ENCODE measurements at places on chromosomes 12 and 14. TPM values are rescaled to one million over a fixed set of nuclear protein-coding genes. Genes with fewer than 3 reads are reported as not detected.

DNA sequence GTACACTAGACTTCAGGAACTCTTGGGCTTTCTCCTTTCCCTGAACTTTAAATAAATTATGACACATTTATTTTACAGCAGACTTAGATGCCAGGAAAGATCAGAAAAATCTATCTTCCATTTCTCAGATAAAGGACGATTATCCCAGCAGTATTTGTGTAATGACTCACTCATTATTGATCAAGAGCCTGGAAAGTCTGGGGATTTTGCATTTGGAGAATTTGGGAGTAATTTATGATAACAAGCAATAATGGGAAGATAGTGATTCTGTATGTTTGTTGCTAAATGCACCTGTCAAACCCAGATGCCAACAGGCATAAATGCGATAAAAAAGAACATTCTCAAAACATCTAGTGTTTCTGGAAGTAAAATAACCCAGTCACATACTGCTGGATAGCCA is 480.2 kb upstream of the ATP2B1 start:
- DNase-seq = no peak

- DNase-seq = no peak
Observed at GRCh38 chr14:52318062-52318461, 4.0 kb downstream of the PTGER2 start.

- no peak for DNase-seq
Observed at GRCh38 chr14:61409782-61410181, 88.4 kb downstream of the PRKCH start.

DNA sequence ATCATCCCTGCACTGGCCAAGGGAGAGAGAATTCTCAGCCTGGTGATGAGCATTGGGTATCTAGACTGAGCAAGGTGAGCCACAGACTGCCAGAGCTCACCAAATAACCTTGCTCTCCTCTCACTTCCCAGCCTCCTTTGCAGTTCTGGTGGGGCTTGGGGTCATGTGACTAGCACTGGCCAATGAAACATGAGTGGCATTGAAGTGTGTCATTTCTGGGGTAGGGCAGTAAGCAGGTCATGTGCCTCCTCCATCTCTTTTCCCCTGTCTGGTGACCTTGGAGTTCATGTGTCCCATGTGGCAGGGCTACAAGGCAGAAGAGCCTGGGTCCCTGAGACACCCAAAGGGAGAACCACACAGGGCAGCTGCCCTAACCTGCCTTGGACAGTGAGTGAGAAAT is 3.6 kb upstream of the KRT72 start:
- no peak for DNase-seq

GRCh38 chr12:13691598-13691997 is 289.8 kb downstream of the GRIN2B start:
- DNase-seq = no peak

- peak; percentile 60 for DNase-seq
Observed at GRCh38 chr14:96567289-96567899, 65.2 kb downstream of the PAPOLA start.

GRCh38 chr12:80935111-80935510 is 2.6 kb downstream of the LIN7A start:
- DNase-seq = no peak

DNA sequence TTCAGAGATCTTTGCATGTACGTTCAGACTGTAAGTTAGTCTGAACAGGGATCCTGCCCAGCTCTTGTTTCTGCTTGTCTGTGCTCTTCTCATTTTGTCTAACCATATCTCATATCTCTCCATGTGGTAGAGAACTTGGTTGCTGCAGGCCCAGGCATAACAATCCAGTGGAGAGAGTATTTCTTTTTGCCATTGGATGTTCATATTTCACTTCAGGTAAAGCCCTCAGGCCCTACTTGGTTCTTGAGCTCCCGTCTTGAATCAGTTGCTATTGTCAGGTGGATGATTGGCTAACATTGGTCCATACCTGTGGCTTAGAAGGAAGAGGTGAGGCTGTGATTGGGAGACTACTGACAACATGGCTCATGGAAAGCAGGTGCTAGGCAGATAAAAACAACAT is 357.7 kb upstream of the FLRT2 start:
- DNase-seq = no peak

GRCh38 chr12:68932128-68932960 is 627 bp downstream of the CPM start:
- DNase-seq = no peak

DNA sequence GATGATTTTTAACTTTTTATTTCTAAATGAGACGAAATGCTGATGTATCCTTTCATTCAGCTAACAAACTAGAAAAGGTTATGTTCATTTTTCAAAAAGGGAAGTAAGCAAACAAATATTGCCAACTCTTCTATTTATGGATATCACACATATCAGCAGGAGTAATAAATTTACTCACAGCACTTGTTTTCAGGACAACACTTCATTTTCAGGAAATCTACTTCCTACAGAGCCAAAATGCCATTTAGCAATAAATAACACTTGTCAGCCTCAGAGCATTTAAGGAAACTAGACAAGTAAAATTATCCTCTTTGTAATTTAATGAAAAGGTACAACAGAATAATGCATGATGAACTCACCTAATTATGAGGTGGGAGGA is 139.6 kb downstream of the HMGA2 start:
- no peak for DNase-seq

DNA sequence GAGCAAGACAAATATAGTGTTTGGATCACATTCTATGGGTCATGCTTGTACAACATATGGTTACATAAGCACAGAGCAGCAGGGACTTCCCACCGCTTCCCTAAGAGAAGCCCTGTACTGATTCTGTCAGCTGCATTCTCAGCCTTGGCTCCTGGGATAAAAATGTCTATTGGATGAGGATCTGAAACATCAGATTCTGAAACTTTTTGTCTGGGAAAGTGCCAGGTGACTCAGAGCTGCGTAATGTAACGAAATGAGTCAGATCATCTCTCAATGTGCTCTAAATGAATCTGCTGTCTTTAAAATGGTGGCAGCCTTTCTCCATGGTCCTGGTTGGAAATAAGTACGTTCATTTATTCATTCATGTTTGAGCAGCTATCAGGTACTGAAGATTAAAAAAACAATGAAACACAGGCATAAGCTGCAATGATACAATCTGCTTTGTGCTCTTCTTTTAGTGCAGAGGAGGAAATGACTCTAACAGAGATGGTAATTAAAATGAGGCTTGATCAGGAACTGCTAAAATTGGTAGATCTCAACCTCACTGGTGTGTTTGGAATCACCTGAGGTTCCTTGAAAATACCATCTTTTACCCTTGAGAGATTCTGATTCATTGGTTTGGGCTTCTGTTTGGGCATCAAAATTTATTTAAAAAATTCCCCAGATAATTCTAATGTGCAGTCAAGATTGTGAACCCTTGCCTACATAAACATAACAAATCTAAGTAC is 99.1 kb upstream of the NAP1L1 start:
- peak; percentile 76 for DNase-seq

DNA sequence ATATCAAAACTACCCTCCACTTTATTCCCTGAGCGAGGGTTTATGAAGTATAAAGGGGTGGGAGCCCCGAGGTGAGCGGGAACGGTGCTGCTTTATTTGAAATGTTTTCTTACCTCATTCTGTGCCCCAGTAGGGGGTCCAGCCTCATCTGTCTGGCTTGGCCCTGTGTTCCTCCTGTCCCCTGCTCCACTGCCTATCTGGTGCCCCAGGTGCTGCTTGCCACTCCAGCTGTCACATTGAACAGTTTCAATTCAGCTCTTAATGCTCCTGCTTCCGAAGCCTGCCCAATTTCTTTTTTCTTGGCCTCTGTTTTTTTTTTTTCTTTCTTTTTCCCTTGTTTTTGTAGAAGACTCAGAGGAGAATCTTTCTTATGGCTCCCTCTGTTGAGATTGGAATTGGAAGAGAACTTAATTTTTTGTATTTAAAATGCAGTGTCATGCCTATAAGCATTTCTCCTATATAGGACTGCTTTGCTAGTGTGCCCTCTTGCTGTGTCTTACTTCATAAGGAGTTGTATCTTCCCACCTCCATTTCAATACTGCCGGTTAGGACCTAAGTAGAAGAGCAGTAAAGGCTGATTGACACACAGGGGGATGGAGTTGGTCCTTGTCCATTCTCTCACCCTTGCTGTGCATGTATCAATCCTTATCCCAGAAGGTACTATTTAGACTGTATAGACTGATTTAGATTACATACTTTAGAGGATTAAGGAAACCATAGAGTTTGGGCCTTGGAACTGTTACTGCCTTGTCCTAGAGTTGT is 2.3 kb downstream of the ATXN7L3B start:
- DNase-seq = peak; percentile 4

- no peak for DNase-seq
Observed at GRCh38 chr14:78829274-78829673, 659.1 kb downstream of the NRXN3 start.

DNA sequence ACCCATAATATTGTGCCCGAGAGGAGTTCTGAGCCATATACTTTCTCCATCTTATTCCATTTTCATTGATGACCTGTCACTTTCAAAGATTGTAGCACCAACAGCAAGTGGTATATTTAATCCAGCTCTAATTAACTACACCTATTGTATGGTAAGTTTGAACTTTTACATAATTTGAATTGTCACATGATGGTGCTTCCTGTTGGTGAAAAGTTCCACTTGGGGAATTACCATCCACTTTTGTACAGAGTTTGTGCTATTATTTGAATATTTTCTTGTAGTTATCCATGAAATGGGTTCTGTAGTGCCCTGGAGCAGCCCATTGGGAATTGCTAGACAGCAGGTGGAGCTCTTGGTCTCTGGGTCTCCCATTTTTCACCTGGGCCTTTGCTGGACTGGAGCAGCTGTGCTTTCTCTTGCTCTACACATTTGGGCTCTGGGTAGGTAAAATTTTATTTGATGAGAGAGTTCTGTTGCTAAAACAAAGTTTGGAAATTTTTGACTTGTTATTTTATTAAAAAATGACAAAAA is 3.0 kb downstream of the SMCO3 start:
- DNase-seq = peak; percentile 50

ATG2B gene
- total RNA-seq = 13.4 TPM

FGF23 gene
- total RNA-seq = not detected

TTC7B gene
- 32.9 TPM for total RNA-seq

OR4E2 gene
- not detected for total RNA-seq
